ENCODE measurements at places on chromosomes 16 and 17.

- no peak for DNase-seq
Observed at GRCh38 chr17:57665696-57666095, 79.4 kb downstream of the CCDC182 start.

GRCh38 chr16:24073321-24073720 is 182.8 kb upstream of the CACNG3 start:
- no peak for DNase-seq

DNA sequence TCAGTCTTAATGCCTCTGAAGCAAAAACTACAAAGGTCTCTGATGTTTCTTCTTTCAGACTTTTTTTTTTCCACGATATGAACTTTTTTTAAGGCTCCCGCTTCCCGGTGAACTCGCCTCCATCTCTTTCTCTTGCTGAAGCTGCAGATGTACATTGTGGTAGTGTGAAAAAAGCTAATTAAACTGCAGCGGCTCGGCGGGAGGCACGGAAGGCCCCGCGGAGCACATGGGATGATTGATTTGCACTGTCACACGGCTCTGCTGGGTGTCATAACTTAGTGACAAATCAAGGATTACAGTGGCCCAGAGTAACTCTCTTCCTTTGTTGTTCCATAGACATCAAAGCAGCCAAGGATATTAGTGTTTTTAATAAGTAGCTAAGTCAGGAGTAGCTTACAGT is 196.3 kb downstream of the AXIN2 start:
- no peak for DNase-seq

- DNase-seq: no peak
Observed at GRCh38 chr16:66905633-66906539, 12.8 kb downstream of the CDH16 start.

DNA sequence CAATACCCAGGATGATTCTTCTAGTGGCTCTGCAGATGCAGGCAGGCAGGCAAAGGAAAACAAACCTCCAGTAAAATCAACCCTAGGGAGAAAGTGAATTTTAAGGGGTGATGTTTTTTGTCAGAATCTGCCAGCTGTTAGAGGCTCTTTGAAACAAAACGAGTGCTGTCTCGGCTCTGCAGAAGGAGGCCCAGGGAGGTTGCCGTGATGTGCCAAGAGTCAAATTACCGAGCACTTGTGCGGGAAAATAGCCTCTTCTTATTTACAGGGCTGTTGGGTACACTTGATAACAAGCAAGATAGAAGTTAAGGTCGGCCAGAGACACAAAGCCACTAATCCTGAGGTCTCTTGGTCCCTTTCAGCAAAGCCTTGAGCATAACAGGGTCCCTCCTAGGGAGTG is 68.9 kb upstream of the EEF2KMT start:
- DNase-seq: no peak

DNA sequence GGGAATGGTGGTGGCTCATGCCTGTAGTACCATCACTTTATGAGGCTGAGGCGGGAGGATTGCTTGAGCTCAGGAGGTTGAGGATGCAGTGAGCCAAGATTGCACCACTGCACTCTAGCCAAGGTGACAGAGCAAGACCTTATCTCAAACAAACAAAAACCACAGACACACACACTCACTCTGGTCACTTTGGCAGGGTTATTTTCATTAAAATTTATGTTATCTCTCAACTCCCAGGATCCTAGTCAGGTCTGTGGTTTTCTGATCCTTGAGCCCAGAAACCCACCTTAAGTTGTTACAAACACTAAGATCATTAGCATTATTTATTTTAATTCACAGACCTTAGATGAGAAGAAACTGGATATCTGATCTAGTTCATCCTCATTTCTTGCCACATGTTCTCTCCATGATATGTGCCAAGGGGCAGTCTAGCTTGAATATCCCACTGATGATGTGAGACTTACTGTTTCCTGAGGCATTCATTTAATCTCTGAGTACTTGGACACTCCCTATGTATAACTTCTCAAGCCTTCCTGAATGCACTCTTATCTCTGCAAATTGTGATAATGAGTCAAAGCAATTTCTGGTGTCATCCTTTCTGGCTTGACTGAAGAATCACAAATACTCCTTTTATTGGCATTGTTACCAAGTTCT is 9.6 kb downstream of the ABHD15 start:
- DNase-seq: no peak

DNA sequence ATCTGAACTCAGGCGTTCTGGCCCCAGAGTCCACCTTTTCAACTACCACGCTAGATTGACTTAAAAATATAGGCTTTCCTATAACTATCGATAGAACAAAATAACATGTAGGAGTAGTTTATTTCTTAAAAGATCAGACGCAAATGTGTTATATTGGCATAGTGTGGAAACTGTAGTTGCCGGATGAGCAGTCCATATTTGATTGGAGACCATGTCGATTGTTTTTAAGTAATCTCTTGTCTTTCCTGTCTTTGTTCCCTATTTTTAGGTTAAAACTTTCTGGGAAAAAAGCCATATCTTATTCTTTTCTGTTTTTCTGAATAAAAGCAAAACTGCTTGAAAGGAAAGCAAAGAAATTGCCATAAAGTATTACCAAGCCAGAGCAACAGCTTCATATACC is 53.1 kb downstream of the GAN start:
- no peak for DNase-seq

DNA sequence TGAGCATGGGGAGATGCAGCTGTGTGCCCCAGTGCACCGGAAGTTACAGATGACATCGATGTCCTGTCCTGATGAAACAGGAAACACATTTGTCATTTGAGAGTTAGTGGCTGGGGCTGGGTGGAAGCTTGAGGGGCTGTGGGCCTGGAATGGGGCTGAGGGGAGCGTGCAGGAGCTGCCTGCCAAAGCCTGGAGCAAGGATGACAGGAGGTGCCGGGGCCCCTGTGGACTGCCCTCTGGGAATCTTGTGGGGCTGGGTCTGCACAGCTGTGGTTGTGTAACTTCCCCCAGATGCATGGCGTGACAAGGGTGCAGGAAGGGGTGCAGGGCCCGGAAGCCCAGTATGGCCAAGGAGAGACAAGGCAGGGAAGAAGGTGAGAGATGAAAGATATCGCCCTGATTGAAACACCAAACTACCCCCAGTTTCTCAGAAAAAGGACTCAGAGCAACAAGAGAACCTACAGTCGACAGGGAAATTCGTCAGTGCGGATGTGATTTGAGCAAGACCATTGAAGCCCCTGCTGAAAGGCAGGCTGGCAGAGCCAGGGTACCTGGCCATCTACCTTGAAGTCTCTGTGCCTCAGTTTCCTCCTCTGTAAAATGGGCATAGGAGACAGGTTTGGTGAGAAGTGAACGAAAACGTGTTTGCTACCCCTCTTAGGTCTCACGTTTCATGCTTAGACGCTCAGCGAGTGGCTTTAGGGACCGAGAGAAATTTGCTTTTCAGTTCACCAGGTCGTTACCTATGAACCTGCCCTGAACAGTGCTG is 8.8 kb downstream of the MMP25 start:
- DNase-seq: no peak

DNA sequence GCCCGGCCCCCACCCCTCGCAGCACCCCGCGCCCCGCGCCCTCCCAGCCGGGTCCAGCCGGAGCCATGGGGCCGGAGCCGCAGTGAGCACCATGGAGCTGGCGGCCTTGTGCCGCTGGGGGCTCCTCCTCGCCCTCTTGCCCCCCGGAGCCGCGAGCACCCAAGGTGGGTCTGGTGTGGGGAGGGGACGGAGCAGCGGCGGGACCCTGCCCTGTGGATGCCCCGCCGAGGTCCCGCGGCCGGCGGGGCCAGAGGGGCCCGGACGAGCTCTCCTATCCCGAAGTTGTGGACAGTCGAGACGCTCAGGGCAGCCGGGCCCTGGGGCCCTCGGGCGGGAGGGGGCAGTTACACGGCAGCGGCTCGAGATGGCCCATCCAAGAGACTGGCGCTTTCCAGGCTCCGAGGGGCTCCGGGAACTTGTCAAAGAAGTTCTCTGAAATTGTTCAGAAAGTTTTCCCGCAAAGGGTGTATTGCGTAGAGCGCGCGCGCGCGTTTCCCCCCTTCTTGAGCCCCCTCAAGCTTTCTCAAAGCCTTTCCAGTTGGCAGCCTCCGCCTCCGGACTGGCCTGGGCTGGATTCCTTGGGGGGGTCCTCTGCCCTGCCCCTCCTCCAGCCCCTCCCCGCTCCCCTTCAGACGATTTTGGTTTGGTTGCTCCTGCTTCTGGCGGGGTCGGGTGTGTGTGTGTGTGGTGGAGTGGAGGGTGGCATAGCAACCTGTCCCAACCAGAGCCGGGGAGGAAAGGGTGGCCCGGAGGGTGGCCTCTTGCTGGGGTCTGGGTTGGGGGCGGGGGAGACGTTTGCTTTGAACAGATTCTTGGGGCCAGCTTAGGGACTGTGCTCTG is 504 bp downstream of the ERBB2 start:
- no peak for DNase-seq

Data from activated CD8-positive, alpha-beta memory T cell treated with anti-CD3 and anti-CD28 coated beads for 1 hour (primary cell).